ENCODE measurements at places on chromosomes 6 and 20.

DNA sequence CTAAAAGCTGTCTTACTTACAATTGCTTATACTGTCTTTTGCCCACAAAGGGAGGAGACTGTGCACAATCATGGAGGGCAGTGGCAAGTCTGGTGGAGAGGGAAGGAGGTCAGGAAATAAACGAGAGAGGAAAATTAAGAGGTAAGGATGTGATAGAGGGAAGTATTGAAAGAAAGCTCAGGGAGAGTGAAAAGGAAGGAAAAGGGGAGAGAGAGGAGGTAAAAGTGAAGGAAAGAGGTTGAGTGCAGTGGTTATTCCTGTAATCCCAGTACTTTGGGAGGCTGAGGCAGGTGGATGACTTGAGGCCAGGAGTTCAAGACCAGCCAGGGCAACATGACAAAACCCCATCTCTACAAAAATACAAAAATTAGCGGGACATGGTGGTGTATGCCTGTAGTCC is 82.7 kb upstream of the EPB41L1 start:
- no peak for DNase-seq

GRCh38 chr6:111238464-111239119 is 151.3 kb downstream of the SLC16A10 start:
- DNase-seq, result peak; percentile 77

DNA sequence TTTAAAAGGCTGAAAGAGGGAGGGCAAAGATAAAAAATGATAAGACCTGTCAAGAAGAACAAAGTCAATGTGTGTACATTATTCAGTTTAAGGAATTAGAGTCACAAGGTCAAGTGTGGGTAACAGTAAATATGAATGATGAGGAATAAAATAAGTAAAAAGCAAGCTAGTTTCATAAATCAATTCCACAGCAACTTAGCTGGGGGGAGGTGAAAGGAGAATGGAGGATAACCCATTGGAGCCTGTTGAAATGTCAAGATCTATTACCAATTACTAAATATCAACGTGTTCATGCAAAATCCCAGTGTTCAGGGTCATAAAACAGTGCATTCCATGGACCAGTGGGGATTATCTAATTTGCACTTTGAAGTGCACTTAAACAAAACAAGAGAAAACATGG is 242.9 kb downstream of the TBX18 start:
- DNase-seq, result no peak

DNA sequence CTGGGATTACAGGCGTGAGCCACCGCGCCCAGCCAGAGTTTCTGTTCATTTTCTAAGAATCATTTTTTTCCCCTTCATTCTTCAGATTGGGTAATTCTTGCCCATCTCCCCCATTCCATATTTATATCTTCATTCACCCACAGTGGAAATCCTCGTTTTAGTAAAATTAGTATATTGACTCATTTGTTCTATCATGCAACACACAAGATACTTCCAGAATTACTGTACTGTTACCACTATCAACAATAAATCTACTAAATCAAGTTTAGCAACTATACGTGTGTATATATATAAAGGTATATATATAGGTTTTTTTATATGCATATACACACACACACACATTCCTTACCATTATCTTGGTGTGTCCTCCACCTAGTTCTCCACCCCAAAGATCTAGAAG is 41.2 kb upstream of the KCNG1 start:
- no peak for DNase-seq

- no peak for DNase-seq
Observed at GRCh38 chr6:42436825-42437224, 14.9 kb downstream of the TRERF1 start.

GRCh38 chr6:125498606-125499005 is 196.8 kb upstream of the HDDC2 start:
- DNase-seq, result no peak

- DNase-seq, result no peak
Observed at GRCh38 chr6:88089708-88090107, 42.1 kb downstream of the SPACA1 start.

DNA sequence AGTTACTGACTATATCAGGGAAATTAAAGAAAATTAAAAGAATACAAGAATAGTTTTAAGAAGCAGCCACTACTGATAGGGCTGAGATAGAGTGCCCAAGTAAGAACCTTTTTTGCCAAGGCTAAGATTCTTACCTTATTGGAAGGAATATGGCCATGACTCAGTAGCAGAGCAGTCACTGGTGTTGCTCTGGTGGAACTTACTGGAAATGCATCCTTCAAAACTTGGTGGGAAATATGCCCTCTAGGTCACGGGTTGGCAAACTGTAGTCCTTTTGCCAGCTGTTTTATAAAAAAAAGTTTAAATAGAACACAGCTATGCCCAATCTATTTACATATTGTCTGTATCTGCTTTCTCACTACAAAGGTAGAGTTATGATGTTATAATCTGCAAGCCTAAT is 6.0 kb downstream of the HSF2 start:
- no peak for DNase-seq

DNA sequence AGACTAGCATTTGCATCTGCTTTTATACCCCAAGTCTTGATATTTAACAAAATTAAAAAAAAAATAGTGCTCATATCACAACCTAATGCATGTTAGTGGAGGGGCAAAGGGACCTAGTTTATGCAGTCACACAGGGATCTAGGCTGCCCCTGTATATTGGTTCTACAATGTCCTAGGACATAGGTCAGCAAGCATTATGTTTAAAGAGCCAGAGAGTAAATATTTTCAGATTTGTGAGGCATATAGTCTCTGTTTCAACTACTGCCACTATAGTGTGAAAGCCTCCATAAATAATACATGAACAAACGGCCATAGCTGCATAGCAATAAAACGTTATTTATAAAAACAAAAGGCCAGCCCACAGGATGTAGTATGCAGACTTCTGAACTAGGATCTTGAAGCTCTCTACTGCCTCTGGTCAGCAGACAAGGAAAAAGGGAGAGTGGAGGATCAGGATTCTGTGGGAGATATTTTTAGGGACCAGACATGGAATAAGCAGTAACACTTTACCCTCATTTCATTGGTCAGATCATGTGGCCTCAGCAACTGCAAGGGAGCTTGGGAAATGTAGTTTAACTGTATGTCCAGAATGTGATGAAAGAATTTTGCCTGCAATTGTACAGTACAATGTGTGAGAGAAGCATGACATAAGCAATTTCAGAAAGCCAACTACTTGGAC is 414.2 kb upstream of the SPTLC3 start:
- DNase-seq, result no peak

DNA sequence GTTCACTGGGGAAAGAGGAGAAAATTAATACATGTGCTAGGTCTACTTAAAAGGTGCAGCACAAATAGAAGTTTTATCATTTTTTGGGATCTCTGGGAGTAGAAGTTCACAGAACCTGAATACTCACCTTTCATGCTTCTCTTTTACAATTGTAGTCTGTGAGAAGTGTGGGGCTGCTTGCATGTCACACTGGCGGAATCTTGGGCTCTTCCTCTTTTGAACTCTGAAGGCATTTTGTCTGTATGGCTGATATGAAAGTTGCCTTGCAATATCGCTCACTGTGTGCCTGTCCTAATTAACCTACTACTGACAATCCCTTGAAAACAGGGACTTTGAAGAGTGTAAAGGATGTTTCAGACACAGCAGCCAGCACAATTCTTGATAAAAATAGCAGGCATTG is 65.9 kb upstream of the CLDN20 start:
- DNase-seq, result peak; percentile 34

DNA sequence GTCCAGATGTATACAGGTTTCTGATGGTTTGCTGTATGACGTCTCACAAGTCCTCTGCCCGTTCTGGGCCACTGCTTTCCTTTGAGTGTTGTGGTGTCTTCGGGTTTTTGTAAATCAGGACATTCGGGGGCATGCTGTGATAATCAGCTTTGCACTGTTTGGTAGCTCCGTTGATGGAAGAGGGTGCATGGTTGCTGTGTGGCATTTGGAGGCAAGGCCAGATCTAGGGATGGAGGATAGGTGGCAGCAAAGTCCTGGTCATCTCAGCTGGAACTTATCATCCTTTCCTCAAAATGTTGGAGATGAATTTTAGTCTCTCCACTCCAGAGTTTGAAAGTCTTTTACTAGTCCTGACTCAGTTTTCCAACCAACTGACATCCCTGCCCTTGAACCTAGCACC is 91.0 kb downstream of the SCP2D1 start:
- no peak for DNase-seq

DNA sequence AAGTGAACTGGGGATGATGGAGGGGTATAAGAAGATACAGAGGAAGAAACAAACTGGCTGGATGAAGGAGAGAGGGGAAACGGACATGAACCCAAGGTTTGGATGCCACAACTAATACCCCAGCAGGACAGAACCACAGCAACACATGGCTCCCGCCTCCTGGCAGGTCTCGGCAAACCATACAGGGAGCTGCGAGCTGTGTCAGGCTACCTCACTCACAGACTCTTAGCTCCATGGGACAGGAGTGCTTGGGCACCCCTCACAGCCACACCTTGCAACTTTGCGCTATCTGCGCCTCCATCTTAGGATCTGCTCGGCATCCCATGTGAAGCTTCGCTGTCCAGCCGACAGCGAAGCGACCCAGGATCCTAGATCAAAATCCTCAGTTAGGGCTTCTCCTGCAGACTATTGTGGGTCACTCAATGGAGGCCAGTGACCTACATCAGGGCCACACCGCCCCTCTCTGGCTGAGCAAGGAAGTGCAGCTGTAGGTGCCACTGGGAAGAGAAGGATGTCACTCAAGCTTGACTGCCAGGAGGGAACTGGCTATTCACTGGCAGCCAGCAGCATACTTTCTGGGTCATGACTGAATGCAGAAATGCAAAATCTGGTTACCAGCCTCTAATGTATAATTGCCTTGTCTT is 174.4 kb upstream of the RIN2 start:
- peak; percentile 83 for DNase-seq

GRCh38 chr6:8810325-8810724 is 375.0 kb upstream of the SLC35B3 start:
- no peak for DNase-seq

GRCh38 chr6:63716169-63716568 is 80.6 kb downstream of the PHF3 start:
- no peak for DNase-seq

DNA sequence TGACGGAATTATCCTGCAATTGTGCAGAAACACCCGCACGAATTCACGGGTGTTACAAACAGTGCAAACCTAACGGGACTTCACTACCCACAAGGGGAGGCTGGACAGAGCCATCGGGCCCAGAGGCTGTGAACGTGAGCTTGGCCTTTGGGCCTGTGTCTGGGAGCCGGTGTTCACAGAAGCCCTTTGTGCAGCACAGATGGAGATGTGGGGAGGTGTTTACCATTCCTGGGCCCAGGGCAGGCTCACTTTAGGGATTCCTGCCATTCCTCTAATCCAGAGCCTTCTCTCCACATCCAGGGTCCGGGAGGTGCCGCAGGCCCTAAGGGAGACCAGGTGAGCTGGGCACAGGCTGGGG is 15.0 kb downstream of the COL9A3 start:
- no peak for DNase-seq

DNA sequence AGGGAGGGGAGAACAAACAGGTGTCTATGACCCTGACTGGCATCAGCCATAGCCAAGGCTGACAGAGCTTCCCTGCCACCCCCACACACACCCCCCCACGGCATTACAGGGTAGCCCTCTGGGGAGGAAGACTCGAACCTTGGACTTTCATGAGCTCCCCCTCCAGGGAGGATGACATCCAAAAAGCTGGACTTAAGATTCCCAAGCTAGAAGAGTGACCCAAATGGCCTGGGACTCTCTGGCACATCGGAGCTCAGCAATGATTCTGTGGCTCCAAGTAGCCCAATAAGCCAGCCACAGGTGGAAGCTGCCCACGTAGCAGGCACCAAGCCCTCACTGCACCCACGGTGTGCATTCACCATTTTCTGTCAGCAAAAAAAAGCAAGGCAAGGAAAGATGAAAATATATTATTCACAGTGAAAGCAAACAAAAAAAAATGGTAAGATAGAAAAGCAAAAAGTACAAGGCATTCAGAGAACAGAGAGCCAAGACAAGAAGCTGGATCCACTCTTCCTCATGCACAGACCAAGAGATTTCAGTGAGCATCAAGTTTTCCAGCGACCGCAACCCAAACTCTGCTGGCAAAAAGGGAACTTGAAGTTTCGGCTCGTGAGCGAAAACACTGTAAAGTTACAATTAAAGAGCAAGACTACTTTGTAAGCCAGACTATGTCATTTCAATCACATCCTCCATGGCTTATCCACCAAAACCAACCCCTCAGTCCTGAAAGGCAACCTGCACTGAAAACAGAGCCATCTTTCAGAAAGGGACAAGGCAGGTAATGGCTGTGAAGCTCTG is 10.9 kb downstream of the JAG1 start:
- peak; percentile 64 for DNase-seq
